CD4-positive, alpha-beta T cell treated with Interleukin-6 at 100 ng/mL for 8 hours (primary cell): ENCODE measurements at places on chromosomes 5 and 9.

GRCh38 chr9:89993678-89994630 is 389.1 kb downstream of the GADD45G start:
- no peak for DNase-seq

DNA sequence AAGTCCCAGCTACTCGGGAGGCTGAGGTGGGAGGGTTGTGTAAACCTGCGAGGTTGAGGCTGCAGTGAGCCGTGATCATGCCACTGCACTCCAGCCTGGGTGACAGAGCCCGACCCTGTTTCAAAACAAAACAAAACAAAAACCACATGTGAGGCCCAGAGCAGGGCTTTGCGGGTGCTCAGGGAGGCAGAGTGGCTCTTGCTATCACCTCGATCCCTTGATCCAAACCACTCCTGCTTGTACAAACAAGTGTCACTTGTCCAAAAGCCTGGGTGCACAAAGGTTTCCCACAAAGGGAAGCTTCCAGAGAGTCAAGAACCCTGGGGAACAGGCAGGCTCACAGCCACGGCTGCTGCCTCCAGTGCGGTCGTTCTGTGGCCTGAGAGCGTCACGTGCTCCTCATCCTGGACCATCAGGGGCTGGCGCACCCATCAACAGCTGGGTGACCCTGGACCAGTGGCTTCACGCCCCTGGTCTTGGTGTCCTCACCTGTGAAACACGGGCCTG is 162.7 kb downstream of the C9orf50 start:
- peak; percentile 66 for DNase-seq

DNA sequence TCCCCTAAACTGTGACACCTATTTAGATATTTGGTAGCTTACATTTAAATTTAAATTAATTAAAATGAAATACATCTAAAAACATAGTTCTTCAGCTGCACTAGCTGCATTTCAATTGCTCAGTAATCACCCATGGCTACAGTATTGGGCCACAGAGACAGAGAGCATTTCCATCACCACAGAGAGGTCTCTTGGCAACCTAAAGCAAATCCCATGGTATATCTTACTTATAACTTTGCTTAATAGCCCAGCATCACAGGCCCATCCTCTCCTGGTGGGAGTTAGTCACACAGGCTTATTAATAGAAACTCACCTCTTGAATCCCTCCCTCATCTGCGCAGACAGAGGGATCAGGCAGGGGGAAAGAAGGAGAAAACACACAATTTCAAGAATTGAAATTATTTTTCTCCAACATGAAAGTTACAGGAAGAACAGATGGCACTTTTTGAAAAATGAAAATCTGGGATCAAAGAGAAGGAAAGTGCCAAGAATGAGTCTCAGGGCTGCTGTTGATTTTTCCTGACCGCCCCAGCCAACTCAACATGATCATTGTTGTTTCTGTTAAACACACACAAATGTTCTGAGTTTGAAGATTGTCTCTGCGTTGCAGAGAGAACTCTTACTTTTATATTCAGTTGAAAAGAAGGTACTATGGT is 144.6 kb downstream of the CMYA5 start:
- DNase-seq = no peak

DNA sequence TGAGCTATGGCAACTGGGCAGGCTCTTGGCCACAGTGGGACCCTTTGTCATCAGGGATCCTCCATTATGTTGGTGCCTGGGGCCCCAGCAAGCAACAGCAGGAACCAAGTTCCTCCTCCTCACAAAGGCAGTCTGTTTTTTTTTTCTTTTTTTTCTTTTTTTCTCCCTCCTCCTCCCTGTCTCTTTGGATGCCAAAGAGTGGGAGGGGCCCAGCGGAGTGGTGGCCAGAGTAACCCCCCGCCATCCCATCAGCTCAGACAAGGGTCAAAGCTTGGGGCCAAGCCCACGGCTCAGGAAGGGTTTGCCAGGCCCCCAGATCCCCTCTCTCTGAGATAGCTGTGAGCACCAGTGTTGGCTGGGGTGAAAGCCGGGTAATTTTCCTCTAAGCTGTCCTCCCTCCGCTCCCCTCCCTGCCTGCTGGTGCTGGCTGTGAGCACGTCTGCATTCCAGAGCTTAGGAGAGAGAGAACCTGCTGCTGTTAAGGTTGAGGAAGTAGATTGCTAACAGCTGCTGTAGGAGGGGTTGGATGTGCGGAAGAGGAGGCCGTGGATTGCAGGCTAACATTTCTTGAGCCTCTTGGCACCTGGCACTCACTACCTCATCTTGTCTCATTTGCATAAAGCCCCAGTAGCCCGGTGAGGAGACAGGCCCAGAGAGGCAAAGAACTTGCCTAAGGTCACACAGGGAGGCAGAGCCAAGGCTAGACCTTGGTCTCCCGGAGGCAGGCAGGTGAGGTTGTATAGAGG is 21.2 kb downstream of the GSN start:
- no peak for DNase-seq

GRCh38 chr9:92725766-92726165 is 38.9 kb downstream of the BICD2 start:
- DNase-seq = no peak

- no peak for DNase-seq
These were observed 247.2 kb downstream of the NTRK2 start for GRCh38 chr9:84916769-84917168.

DNA sequence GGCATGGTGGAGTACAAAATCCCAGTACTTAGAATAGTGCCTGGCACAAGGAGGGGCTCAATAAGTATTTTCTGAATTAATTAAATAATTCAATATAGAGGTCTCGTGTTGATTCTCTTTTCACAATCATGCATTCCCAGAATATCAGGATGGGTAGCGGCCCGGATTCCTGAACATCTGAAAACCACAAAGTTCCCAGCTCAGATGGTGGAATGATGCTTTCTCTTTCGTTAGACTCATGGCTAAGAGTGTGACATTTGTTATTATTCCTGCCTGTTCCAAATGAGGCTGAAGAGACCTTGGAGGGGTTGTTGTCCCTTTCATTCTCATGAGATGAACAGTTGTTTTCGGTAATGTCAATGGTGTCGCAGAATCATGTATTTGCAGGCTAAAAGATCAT is 95.4 kb upstream of the LIFR start:
- DNase-seq = no peak

DNA sequence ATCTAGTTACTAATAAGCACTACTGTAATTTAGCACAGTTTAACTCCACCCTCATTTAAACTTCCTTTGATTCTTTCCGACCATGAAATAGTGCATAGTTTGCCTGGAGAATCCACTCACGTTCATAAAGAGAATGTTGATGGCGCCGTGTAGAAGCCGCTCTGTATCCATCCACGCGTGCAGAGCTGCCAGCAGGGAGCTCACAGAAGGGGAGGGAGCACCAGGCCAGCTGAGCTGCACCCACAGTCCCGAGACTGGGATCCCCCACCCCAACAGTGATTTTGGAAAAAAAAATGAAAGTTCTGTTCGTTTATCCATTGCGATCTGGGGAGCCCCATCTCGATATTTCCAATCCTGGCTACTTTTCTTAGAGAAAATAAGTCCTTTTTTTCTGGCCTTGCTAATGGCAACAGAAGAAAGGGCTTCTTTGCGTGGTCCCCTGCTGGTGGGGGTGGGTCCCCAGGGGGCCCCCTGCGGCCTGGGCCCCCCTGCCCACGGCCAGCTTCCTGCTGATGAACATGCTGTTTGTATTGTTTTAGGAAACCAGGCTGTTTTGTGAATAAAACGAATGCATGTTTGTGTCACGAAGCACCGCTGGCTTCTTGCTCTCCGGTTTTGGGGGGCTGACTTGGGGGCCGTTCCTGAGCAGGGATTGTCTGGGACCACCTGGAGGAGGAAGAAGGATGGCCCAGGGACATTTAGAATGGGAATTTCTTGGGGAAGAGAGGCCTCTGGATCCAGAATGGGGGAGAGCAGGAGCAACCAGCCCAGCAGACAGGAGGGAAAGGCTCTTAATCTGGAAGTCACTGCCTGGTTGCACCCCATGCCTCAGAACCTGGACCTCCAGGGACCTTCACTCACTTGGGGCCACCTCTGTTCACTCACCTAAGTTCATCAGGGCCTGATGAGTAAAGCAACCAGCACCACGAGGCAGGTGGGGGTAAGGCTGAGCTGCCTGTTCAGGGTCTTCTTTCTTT is 35.4 kb downstream of the CXXC5 start:
- no peak for DNase-seq

GRCh38 chr9:110626101-110626829 is 42.3 kb upstream of the MUSK start:
- no peak for DNase-seq

- no peak for DNase-seq
These were observed 90.8 kb downstream of the SUSD1 start for GRCh38 chr9:112084334-112084733.

- DNase-seq = no peak
These were observed 134.7 kb upstream of the SV2C start for GRCh38 chr5:75948438-75948837.

GRCh38 chr9:105842023-105842644 is 147.8 kb downstream of the TMEM38B start:
- no peak for DNase-seq
